Stimulated activated CD4-positive, alpha-beta T cell treated with anti-CD3 and anti-CD28 coated beads, Interleukin-15, amount 100 ng/mL, for 1 hour (primary cell): ENCODE measurements at places on chromosomes 1 and 21.

GRCh38 chr1:69657971-69658370 lies 90.2 kb downstream of the LRRC7 start:
- DNase-seq, result no peak

DNA sequence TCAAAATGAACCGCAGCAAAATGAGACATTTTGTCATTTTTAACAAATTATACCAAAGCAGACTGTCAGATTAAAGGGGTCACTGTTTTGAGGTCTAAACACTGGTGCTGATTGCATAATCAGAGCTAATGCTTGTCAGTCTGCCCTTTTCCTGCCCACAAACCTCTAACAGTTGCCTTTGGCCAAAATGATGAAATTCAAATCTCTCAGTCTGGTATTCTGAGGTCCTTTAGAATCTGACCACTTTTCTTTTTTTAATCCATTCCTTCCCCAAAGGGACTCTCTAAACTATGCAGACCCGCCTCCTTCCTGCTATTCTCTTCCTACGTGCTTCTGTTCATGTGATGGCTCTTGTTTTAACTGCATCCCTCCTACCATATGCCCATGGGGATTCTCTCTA lies 145.2 kb upstream of the SPATA6 start:
- no peak for DNase-seq

DNA sequence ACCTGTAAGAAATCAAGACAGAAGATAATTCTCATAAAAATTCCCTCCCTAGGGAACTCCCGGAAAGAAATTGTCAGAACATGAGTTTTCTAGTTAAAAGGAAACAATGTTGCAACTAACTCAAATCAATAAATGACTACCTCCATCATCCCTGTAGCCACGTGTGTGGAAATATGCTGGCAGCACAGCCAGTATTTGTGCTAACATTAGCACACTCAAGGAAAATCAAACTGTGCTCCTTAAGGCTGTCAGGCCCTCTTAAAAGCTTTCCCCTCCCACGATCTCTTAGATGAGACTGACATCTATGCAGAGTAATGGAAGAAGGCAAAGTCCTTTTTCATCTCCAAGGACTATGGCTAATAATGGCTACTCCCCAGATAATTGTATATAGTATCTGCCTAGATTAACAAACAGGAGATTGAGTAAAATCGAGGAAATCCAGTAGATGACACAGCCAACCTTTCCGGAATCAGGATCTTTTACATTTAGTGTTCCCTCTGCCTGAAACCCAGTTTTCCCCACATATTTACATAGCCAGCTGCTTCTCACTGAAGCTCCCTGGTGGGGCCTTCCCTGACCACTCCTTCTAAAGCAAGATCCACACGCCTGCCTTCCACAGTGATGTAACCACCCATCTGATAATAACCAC lies 50.9 kb upstream of the NR5A2 start:
- no peak for DNase-seq

- no peak for DNase-seq
These were observed 1.3 kb upstream of the ZNF436 start for GRCh38 chr1:23370709-23371584.

DNA sequence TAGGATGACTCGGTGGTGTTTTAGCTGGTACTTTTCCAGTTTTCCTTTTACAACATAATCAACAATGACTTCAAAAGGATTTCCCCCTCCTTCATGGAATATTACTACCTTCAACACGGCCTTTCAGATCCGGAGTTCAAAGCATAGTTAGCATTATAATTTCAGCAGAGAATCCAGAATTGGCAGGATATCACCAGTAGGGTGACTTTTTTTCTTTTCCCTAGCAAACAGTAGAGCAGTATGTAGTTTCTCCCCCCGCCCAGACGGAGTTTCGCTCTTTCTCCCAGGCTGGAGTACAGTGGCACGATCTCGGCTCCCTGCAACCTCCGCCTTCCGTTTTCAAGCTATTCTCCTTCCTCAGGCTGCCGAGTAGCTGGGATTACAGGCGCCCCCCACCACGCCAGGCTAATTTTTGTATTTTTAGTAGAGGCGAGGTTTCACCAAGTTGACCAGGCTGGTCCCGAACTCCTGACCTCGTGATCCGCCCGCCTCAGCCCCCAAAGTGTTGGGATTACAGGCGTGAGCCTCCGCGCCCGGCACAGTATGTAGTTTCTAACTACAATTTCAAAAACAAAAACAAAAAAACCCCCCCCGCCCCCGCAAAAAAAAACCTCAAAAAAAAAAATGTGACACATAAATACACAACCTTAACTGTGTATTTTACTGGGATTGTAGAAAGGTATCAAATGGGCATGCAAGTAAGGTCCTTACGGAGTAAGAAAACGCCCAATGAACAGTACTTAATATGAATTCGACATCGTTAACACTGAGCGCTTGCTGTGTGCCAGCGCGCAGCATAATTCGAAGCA lies 1.5 kb upstream of the COX20 start:
- peak; percentile 43 for DNase-seq

DNA sequence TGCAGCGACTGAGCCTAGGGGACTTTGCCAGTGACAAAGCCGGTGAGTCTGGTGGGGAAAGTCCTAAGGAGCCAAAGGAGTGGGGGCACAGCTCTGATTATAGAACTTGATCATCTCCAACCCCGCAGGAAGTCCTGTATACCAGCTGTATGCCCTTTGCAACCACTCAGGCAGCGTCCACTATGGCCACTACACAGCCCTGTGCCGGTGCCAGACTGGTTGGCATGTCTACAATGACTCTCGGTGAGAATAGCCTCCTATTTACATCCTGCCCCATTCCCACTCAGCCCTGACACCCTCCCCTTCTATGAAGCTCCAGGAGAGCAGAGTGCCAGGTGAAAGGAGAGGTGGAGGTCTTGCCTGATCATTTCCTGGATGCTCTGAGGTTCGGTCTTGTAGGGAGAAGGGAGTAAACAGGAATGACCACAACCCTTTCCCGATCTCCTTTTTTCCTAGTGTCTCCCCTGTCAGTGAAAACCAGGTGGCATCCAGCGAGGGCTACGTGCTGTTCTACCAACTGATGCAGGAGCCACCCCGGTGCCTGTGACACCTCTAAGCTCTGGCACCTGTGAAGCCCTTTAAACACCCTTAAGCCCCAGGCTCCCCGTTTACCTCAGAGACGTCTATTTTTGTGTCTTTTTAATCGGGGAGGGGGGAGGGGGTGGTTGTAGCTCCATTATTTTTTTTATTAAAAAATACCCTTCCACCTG lies 1.2 kb upstream of the PPOX start:
- no peak for DNase-seq

- DNase-seq, result peak; percentile 71
These were observed 15.2 kb downstream of the BCAN start for GRCh38 chr1:156656806-156657740.

DNA sequence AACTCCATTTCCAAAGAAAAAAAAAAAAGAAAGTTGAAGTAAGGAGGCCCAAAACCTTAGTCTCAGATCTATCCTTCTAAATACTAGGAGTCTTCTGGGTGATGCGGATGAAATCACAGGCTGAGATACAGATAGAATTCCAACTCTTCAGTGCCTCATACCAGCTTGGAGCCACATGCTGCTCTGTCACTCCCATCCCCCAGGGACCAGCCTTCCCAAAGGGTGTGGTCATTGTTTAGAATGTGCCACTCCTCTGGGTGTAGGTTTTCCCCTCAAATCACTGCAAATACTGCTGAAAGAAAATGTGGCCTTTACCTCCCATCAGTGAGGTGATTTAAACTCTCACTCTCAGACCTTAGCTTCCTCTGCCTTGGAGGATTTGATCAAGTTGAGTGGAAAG lies 112.9 kb downstream of the CDC7 start:
- no peak for DNase-seq

- no peak for DNase-seq
These were observed 65.0 kb downstream of the ABL2 start for GRCh38 chr1:179164494-179164893.

DNA sequence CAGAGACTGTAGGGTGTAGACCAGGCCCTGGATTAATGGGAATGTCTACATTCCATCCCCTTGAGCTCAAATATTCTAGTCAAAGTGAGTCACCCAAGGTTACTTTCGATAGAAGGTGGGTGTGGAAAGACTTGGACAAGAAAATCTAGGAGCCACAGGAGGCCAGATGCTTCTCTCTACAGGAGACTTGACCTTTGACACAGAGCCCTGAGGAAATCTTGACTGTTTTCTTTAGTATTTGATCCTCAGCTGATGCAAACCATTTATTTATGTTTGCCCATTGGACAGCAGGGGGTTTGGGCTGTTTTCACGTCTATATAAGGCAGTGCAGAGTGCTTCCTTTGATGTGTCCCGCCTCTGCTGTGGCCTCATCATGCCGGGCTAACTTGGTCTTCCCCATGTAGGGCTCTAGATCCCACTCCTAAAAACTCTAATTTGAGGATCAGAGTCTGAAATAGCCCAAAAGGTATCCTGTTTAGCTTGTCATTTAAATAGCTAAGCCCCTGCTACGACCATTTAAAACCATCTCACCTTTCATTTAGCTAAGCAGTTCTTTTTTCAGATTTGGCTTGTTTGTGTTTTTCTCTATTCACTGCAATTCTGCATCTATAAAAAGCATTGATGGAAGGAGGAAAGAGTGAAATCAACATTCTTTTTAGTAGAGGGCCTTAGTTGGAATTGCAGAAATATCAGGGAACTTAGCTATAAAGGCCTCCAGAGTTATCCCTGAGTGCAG lies 15.5 kb upstream of the MAP3K7CL start:
- DNase-seq, result no peak

DNA sequence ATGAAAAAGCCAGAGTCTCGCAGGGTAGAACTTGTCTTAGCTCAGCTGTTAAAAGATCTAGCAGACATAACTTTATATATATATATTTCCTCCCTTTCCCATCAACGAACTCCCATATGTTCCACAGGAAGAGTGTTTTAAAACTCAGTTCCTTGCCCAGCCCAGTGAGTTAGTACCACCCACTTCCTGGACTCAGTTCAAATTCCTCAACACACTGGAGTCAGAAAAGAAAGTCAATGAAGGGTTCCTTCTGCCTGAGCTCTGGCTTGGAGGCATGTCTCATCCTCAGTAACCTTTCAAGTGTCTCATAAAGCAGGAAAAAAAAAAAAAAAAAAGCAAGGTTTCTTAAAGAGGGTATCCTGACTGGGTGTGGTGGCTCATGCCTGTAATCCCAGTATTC lies 15.6 kb downstream of the TPM3 start:
- DNase-seq, result no peak

GRCh38 chr1:28915031-28915895 lies 894 bp downstream of the EPB41 start:
- DNase-seq, result no peak

GRCh38 chr1:156177919-156178654 lies 15.8 kb upstream of the SLC25A44 start:
- no peak for DNase-seq

DNA sequence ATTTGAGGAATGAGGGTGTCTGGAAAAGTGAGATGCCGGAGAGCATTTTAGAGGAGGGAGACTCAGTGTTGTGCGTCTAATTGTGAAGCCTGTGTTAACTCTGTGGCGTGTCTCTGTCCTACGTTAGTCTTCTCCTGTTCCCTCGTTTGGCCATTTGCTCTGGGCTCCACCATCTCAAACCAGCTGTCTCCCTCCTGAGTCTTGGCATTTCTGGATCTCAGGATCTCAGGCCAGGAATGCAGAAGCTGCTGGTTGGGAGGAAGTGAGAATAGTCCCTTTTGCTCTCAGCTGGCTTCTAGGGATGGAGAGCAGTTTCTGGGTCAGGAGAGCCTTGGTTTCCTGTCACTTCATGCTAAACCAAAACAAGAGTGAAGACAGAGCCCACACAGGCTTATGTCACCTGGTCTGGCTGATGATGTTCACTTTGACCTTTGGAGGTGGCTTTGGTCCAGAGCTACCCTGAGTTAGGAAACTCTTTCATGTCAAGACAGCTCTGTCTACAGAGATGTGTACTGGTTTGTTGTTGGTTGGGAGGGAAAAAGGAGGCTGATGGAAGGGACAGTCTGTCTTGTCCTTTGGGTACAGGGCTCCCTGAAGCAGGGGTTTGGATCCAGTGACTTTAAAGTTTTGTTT lies 859 bp downstream of the NFASC start:
- DNase-seq, result no peak

- no peak for DNase-seq
These were observed 24.1 kb downstream of the GPR3 start for GRCh38 chr1:27416387-27417111.

GRCh38 chr1:97832481-97832880 lies 88.4 kb downstream of the DPYD start:
- DNase-seq, result no peak

- DNase-seq, result no peak
These were observed 24.3 kb downstream of the COL6A2 start for GRCh38 chr21:46122237-46122671.

DNA sequence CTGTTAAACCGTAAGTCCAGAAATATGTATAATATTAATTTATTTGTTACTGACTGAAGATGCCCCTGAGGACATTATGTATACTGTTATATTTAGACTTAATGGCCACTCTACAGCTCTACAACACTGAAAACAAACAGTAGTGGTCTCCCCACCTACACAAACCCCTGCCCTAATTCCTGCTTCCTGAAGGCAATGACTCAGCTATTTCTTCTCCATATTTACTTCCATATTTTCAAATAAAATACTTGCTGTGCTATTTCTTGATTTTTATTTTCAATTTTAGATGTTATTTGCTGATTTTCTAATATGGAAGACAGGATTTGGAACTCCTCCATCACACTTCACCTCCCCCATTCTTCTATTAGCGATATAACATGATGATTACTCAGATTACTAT lies 97.6 kb downstream of the PCNX2 start:
- DNase-seq, result no peak

DNA sequence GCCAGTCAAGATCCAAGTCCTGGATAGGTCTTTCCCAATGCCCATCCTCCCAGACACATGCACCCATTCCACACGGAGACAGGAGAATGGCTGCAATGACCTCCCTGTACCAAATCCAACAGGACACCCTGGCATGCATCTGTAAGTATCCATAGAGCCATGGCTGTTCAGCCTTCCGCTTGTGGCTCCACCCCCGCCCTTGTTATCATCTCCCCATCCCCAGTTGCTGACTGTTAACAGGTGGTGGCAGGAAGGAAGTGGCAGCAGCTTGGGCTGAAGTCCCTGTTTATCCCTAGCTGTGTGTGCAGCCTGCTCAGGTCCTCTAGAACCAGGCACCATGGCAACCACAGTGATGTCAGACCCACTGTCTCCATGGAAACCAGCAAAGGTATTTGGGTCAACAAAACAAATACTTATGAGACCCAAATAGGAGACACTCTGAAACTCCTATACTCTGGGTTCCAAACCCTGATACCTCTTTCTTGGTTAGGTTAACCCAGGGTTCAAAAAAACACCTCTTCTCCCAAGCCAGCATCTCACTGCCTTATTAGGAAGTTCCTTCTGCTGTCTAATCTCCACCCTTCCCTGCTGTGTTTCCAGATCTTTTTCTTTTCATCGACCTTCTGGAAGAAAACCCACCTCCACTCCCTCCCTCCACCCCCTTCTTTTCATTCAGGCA lies 721 bp downstream of the PBXIP1 start:
- DNase-seq, result peak; percentile 42

- no peak for DNase-seq
These were observed 12.9 kb downstream of the CAMK2N1 start for GRCh38 chr1:20472860-20473711.

GRCh38 chr1:230112782-230113181 lies 45.7 kb downstream of the GALNT2 start:
- DNase-seq, result no peak

- no peak for DNase-seq
These were observed 37.5 kb downstream of the IVNS1ABP start for GRCh38 chr1:185279571-185279970.
